Aorta (tissue), 5 donors: ENCODE measurements at places on chromosomes 2 and 18.

- DNase-seq: no peak
These were observed 88.9 kb downstream of the ITGA4 start for GRCh38 chr2:181546086-181546485.

GRCh38 chr18:69580107-69580506 lies 179.4 kb downstream of the DOK6 start:
- DNase-seq: no peak

DNA sequence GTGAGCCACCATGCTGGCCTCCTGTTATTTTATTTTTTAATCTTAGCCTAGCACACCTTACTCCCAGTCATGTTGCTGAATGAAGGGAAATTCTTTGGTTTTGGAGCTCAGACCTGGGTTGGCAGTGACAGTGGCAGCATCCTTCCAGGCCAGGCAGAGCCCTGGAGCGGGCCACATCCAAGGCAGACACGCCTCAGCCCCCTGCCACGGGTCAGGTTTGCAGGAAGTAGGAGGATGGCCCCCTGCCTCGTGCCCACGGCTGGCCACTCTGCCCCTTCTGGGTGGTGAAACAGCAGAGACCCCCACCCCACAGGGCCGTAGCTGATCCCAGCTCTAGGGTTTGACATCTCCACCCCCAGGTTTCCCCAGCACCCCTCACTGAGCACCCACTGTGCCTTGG lies 11.7 kb downstream of the EFHD1 start:
- no peak for DNase-seq

GRCh38 chr2:169254774-169255173 lies 107.6 kb downstream of the LRP2 start:
- no peak for DNase-seq

GRCh38 chr18:25726298-25726697 lies 364.1 kb downstream of the SS18 start:
- DNase-seq: no peak

DNA sequence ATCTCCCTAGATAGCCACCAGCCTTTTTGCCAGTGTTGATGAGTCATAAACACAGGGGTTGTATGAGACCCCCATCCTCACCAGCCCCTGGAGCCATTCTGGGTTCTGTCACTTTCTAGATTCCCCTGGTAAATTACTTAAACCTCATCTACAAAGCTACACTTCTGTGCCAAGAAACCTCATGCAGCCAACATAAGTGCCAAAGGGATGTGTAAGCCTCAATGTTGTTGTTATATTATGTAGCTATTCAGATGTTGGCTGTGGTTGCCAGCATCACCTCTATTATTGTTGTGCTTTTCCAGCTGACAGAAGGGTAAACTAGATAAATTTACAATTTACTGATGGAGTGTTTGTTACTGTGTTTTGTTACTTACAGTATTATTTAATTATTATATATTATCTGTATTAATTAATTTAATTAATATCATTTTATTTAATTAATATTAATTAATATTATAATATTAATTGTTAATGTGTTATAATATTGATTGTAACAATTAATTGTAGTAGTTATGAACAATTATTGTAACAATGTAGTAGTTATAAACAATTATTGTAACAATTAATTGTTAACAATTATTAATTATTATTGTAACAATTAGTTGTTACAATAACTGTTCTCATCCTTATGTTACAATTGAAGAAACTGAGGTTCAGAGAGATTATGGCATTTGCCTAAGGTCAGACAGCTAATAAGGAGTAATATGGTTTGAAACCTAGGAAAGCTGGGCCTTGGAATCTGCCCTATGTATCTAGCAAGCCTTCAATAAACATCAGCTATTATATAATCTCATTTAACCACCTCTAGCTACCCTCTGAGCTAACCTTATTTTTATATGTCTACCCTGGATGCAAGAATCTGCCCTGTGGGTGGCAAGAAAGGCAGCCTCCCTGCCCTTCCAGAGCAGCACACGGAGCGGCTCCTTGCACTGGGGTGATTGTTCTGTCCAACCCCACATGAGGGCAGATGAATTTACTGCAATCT lies 36.1 kb downstream of the PSTPIP2 start:
- no peak for DNase-seq

GRCh38 chr2:151097895-151098294 lies 163.8 kb downstream of the RBM43 start:
- no peak for DNase-seq
